ENCODE measurements at places on chromosomes 6 and 20. TPM values are rescaled to one million over a fixed set of nuclear protein-coding genes. Genes with fewer than 3 reads are reported as not detected.

The NKX2-2 gene
- total RNA-seq, result not detected

The ERVFRD-1 gene
- not detected for total RNA-seq

The SYCP2 gene
- total RNA-seq, result 0.88 TPM

The BHLHE23 gene
- total RNA-seq, result 0.22 TPM

DNA sequence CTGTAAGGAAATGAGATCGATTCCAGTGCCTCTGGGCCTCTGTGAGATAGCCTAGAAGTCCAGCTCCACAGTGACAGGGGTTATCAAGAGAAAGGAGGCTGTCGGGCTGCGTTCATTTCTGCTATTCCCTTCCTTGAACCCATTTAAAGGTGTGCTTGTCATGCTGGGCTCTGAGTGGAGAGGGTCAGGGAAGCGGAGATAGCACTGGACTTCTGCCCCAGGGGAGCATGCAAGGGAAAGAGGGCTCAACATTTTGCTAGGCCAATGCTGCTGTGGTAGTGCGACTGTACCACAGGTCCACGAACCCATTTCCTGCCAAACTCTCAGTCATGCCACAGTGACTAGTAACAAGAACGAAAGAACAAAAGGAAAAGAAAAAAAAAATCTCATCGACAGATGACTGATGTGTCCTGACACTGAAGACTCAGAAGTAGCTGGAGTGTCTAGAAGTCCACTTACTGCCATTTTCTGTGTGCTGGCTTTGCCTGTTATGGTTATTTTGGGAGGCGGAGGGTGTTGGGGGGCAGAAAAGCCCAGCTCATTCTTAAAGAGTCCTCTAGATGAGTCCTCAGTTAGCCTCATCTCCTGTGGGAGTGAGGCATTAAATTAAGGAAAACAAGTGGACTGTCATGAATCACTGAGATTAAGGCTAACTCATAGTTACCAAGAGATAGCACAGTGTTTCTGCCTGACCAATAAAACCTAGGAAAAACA, 8.1 kb downstream of the NEDD9 start:
- no peak overlapping the region for H3K4me3 ChIP-seq
- peaks cover 10% of the 10 kb centered on the region for H3K4me1 ChIP-seq
- H3K36me3 ChIP-seq, result no peaks in the 10 kb centered on the region
- no peaks in the 10 kb centered on the region for H3K27me3 ChIP-seq
- no peak for DNase-seq

- no peaks in the 10 kb centered on the region for H3K27me3 ChIP-seq
- no peak overlapping the region for H3K27ac ChIP-seq
- H3K4me3 ChIP-seq, result no peak overlapping the region
- no peaks in the 10 kb centered on the region for H3K4me1 ChIP-seq
- no peak for DNase-seq
These were observed 64.5 kb downstream of the IPCEF1 start for GRCh38 chr6:154292066-154292465.

DNA sequence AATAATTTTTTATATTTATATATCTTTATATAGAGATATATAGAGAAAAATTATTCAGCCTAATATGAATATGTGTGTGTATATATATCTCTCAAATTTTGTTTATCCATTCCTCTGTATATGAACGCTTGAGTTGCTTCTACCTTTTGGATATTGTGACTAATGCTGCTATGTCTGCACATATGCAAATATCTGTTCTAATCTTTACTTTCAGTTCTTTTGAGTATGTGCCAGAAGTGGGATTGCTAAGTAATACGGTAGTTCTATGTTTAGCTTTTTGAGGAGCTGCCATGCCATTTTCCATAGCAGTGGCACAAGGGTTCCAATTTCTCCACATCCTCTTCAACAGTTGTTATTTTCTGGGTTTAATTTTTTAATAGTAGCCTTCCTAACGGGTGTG, 72.8 kb upstream of the CEP85L start:
- H3K4me1 ChIP-seq, result no peaks in the 10 kb centered on the region
- no peaks in the 10 kb centered on the region for H3K27me3 ChIP-seq
- H3K4me3 ChIP-seq, result no peak overlapping the region
- no peaks in the 10 kb centered on the region for H3K36me3 ChIP-seq
- H3K27ac ChIP-seq, result no peak overlapping the region

- H3K27ac ChIP-seq, result no peak overlapping the region
- no peaks in the 10 kb centered on the region for H3K36me3 ChIP-seq
These were observed 41.3 kb downstream of the NTSR1 start for GRCh38 chr20:62749851-62750445.

DNA sequence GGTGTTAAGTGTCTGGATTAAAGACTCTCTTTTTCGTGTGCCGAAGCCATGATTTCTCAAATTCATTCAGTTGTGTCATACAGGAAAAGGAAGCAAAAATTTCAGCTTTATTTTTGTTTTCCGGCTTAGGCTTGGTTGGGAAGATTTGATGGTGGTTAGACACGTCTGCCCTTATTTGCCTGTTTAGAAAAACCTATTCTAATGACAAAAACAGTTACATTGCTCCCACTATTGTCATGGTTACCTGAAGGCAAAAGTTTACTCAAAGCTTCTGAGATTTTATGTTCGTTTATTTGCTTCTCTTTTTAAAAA, 982 bp downstream of the DNAJC5 start:
- H3K4me1 ChIP-seq, result peaks cover 9% of the 10 kb centered on the region
- no peak overlapping the region for H3K27ac ChIP-seq
- DNase-seq, result no peak
- H3K27me3 ChIP-seq, result no peaks in the 10 kb centered on the region

DNA sequence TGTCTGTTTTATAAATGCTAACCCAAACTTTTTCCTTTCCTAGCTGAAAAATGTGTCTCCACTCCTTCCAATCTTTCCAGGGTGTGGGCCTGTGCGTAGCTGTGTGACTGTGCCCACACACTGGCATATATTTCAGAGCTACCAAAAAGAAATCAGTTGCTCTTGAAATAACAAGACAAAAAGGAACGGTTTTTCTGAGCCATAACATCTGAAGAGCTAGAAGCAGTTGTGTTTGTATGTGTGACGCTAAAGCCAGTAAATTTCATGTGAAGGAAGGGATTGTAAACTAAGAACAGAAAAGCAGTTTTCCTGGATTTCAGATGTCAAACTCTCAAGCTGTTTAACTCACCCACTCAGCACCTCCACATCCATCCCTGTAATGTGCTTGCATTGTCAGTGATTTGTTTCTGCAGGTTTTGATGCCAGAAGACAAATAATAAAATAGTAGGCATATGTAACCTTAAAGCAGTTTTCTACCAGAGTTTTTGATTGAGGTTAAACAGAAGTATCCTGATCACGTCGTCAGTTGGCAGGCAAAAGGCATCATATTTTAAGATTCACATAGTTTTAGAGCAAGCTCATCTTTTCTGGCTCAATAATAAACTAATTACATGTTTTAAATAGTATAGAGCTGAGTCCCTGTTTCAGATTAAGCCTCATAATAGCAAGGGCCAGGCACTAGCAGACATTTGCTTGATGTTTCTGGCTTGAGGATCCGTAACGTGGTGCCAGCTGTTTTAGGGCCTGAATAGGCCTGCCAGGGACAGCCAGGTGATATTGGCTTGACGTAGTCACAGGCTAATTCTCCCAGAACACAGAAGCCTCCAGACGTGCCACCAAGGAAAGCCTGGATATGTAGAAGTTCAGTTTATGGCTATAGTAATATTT, 90.9 kb downstream of the FOXO3 start:
- H3K27me3 ChIP-seq, result no peaks in the 10 kb centered on the region
- peaks cover 11% of the 10 kb centered on the region for H3K4me1 ChIP-seq
- H3K27ac ChIP-seq, result no peak overlapping the region
- no peak overlapping the region for H3K4me3 ChIP-seq
- no peak for DNase-seq

- no peak for DNase-seq
- H3K4me3 ChIP-seq, result no peak overlapping the region
These were observed 63.5 kb downstream of the RIN2 start for GRCh38 chr20:19821606-19822005.

DNA sequence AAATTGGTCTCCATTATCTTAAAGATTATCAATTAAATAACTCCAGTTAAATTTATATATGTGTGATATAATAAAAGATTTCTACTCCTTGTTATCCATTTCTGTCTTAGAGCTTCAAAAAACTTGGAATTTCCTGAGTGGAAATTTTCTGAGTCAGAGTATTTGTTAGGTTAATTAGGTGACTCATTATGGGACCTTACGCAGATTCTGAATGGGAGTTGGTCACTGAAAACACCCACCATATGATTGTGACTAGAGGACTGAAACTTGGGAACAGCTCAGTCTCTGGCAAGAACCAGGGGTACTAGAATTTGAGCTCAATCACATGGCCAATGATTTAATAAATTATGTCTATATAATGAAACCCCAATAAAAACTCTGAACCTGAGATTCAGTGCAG, 125.4 kb upstream of the HMGCLL1 start:
- no peak for DNase-seq
- no peaks in the 10 kb centered on the region for H3K27me3 ChIP-seq
- no peaks in the 10 kb centered on the region for H3K36me3 ChIP-seq
- H3K4me3 ChIP-seq, result no peak overlapping the region
- H3K27ac ChIP-seq, result no peak overlapping the region
- H3K4me1 ChIP-seq, result peaks cover 8% of the 10 kb centered on the region
